ENCODE measurements at places on chromosomes 6 and 20.

DNA sequence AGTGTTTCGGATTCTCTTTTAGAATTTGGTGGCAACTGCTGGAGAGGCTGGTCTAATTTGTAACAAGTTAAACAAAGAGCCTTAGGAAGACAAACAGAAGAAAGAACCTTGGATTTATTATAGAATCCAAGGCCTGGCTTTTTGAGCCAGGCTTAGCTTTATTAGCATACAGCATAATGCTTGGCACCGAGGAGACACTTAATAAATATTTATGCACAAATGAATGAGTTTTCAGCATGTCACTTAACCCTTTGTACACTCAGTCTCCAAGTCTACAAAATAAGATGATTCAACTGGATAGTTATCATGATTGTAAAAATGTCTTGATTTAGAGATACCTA is 38.2 kb upstream of the AFDN start:
- DNase-seq, result no peak

- no peak for DNase-seq
Observed at GRCh38 chr20:15139522-15139921, 802.1 kb upstream of the FLRT3 start.

DNA sequence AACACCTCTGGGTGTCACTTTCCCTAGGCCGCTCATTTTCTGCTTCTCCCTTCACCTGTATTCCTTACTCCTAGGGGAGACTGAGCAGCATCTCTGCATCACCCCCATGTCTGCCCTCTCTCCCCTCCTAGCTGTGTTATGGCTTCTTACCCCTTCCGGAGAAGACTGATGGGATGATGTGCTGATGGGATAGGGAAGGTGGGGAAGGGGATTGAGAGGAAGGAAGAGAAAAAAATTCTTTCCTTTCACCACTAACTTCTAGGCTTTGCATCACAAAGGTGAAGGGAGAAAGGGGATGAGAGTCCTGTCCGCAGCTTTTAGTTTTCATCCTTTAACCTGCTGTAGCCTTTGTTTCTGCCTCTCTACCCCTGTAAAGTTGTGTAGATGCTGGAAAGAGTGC is 26.7 kb downstream of the AKAP7 start:
- DNase-seq, result no peak

DNA sequence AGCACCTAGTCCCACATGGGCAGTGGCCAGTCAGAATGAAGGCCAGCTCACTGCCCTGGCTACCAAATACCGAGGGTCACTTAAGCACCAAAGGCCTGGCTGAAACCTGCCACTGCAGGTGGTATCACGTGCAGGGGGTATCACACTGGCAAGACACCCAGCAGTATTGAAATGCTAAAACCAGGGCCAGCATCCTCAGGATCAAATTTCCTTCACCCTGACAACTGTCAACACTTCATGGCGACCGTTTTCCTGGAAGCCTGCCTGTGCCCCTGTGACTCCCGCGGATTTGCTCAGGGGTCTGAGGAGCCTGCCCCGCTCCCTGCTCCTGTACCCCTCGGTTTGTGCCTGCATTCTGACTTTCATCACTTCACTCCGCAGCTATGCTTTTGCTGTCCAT is 151.1 kb downstream of the TTLL2 start:
- DNase-seq, result no peak

GRCh38 chr6:44680202-44680720 is 292.8 kb downstream of the CDC5L start:
- DNase-seq, result no peak

All from MV-4-11 (cell line).